Stimulated activated effector memory CD8-positive, alpha-beta T cell treated with anti-CD3 and anti-CD28 coated beads, Interleukin-12 subunit alpha, Interleukin-12 subunit beta, amount 100 ng/mL, for 72 hours (primary cell): ENCODE measurements at places on chromosomes 2 and 18.
A peak's percentile ranks its signal among the peaks of the same experiment; 100 is the strongest.

- DNase-seq = no peak
Measured at GRCh38 chr2:108959401-108959800, 29.6 kb downstream of the EDAR start.

DNA sequence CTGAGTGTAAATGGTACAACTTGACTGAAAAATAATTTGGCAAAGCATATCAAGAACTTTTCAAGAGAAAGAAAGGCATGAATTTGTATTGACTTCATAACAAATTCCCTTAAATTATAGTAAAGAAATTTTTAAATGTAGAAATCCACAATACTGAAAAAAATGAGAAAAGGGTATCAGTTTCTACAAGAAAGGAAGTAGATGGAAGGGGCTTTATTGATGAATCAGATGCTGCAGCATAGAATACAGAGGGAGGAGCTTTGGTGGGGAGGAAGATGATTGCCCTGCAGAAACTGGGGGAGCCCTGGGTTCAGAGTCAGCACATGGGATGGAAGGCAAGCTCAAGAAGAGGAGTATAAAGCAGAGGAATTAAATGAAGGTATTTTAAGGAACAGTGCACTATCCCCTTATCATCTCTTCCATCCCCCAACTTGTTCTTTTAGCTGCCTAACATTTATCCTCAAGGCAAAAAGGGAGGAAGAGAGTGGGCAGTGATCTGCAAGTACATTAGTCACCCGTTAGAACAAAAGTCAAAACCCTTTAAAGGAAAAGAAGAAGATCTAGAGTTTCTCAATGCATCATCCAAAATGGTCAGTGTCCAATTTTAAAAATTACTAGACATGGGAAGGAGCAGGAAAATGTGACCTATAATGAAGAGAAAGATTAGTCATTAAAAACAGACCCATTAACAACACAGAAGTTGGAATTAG, 77.7 kb downstream of the KCTD18 start:
- no peak for DNase-seq

DNA sequence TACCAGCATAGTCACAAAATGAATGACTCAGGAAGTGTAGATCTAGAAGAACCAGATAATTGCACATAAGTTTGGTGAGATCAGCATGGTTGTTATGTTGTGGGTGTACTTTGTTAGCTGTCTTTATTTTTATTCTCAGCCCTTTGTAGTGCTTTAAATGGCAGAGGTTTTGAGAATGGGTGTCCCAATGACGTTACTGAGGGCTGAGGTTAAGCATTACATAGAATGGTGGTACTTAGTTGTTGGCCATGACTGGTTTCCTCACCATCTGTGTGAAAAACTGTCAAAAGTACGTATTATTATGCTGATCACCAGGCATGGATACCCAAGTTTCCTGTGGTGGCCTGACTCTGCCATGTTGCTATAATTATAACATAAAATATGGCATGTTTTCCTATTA, 165.8 kb downstream of the UBE2E3 start:
- no peak for DNase-seq

- no peak for DNase-seq
Measured at GRCh38 chr2:191255756-191256312, 10.6 kb downstream of the MYO1B start.

GRCh38 chr2:43027097-43027873, 199.1 kb downstream of the ZFP36L2 start:
- no peak for DNase-seq

DNA sequence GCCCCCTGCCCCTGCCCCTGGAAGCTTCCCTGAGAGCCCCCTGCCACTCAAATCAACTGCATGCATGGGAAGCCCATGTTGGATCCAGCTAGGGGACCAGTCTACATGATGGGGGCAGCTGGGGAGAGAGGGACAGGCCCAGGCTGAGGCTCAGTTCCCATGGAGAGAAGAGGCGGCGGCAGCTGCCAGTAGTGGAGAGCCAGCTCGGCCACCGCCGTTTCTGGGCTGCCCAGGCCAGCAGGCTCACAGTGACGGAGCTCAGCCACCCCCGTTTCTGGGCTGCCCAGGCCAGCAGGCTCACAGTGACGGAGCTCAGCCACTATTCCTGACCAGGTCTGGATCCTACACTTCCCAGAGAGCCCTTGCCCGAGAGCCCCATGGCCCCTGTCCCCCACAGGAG, 3.6 kb downstream of the MAB21L4 start:
- no peak for DNase-seq

- no peak for DNase-seq
Measured at GRCh38 chr2:137229834-137230233, 464.5 kb downstream of the THSD7B start.

DNA sequence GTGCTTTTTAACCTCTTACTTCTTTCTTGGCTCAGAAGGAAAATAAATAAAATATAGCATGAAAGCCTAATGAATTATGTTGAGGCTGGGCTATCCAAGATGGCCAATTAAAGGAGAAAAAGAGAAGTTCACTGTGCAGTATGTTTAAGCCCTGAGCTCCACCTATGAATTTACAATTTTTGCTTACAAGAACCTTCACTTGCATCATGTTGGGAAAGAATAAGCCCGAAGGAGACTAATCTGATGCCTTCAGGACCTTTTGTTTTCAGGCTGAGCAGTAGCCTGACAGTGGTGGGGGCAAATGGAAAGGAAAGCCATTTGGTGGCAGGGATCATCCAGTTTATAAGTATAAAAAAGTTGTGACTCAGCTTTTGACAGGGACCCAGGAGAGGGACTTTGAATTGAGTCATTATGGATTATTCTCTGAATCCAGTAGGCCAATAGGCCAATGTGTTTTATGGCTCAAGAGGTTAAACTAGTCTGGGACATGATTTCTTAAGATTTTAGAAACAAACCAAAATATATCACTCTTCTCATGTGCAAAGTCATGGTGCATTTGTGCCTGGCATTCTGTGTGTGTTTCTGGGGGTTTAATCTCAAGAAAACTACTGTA, 56.9 kb downstream of the E2F6 start:
- no peak for DNase-seq

DNA sequence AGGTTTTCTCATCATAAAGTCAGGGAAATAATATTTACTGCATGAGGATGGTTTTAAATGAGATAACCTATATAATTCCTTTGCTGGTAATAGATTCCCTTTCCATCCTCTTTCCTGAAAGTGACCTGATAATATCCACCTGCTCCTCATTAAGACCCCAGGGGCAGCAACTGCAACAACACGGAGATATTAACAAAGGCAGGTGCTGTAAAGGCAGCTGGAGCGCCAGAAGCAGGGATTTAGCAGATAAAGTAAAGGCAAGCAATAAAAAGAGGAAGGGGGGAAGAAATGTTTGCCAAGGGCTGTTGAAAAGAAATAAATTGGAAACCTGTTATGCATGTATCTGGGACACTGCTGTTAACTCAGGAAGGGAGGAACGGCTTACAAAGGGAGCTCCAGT, 472.6 kb upstream of the KLHL29 start:
- DNase-seq = no peak

GRCh38 chr2:20604951-20605381, 45.9 kb downstream of the HS1BP3 start:
- no peak for DNase-seq

GRCh38 chr2:134582547-134582899, 136.3 kb downstream of the TMEM163 start:
- DNase-seq = no peak

DNA sequence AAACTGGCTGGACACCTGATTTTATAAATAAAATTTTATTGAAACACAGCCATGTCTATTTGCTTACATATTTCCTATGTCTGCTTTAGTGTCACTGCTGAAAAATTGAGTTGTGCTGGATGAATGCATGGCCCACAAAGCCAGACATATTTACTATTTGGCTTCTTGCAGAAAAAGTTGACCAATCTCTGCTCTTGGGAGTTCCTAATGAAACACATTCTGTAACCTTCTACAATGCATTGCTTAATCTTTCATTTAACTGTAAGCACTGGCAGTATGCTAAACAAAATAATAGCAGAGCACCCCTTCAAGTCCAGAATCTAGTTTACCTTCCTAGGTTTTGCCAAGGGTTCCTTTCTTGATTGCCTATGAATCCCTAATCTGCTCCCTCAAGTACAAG, 17.7 kb upstream of the SERPINB7 start:
- no peak for DNase-seq

- DNase-seq = no peak
Measured at GRCh38 chr2:224083638-224084037, 44.6 kb upstream of the SERPINE2 start.

GRCh38 chr2:142605421-142605820, 272.0 kb upstream of the KYNU start:
- DNase-seq = no peak

DNA sequence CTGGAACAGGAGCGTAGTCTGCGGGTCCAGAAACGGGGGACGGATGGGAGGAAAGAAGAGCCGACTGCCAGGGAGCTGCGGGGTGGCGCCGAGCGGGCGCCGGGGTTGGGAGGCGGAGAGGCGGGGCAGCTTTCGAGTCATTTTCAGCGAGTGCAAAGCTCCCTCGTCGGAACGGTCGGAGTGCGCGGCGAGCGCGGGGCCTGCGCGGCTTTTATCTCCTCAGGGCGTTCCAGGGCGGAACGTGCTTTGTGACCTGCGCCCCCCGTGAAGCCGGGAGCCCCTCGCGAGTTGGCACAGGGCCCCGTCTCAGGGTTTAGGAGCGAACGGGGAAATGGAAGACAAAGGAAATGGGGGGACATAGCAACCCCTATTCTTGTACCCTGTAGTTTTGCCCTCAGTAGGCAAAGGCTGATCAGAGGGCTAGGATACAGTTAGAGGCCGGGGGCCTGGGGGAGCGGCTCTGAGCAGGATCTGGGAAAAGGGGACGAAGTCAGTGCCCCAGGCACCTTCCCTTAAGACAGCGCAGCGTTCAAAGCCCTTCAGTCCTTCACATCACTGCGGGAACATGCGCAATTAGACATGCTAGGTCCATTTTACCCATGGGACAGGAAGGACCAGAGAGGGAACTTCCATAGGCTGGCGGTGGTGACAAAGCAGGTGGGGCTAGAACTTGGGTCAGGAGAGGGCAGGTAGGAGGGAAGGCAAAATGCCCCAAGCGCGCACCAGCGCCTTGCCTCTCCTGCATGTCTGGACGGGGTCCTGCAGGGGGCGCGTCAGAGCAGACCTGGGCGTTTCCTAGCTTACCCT, 60.1 kb upstream of the IL1RL1 start:
- DNase-seq = no peak

DNA sequence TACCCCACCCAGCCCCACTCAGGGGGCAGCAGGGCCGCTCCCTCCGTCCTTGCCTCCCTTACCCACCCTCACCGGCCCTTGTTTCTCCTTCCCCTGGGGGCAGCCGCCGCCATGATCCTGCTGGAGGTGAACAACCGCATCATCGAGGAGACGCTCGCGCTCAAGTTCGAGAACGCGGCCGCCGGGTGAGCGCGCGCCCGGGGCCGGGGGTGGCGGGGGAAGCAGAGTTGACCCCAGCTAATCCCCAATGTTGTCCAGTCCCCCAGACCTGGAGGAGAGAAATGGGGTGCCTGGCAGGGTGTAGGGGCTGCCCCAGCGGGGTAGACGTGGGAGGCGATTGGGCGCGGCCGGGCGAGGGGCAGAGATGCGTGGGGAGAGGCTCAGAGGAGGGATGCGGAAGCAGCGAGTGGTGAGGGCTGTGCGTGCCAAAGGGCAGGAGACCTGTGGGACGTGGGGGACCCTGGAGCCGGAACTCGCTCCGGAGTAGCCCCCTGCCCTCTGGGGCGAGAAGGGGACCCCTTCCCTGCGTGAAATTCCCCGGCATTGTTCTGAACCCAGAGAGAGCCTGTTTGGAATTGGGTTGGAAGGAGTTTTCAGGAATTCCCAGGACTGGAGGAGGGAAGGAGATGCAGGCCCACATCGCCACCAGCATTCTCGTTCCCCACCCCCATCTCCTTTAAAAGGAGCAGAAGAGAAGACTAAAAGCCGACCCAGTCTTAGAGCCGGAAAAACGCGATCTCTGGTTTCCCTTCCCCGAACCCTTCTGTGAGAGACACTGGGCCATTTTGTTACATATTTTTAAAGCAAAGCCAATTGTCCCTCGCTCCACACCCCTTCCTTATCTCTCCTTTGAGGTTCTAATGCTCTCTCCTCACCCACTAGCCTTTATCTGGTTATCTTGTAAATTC, 625 bp downstream of the ARPC2 start:
- peak; percentile 87 for DNase-seq

DNA sequence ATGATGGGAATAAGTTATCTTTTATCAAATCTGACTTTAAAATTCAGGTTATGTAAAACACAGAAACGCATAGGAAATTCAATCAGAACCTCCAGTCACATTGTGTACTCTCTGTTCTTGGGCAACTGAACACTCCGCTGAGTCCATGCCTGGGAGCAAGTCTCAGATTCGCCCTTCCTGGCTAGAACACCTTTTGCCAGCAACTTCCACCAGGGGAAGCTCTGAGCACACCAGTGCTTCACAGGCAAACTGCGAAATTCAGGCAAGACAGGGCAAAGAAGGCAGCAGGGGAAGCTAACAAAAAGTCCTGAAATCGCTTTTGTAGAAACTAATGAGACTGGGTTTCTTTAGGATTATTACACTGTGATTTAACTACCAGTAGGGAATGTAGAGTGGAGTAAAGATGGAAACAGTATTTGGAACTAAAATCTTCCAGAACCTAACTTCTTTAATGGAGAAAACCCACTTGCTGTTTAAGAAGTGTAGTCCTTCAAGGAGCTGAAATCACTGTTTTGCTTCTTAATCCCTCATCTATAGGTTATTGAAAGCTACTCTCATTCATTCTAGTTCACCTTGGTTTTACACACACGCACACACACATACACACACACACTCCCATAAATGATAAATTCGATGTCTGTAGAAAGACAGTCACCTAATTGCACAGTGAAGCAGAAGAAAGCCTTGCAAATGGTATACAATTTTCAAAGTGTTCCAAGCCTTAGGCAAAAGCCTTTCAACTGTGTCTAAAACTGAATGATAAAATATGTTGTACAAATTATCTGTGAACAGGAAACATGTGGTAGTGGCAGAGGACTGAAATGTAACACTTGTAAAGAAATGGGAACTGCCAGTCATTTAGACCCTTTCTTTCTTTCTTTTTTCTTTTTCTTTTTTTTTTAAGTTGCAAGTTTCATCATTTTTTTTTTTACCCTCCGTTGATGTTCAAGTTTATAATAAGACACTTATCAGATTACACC, 214.5 kb downstream of the TMEM182 start:
- DNase-seq = no peak

- no peak for DNase-seq
Measured at GRCh38 chr2:74149570-74150319, 2.0 kb upstream of the BOLA3 start.

GRCh38 chr2:36808386-36809068, 112.0 kb downstream of the VIT start:
- no peak for DNase-seq

GRCh38 chr2:233116946-233117345, 56.8 kb downstream of the INPP5D start:
- DNase-seq = no peak

DNA sequence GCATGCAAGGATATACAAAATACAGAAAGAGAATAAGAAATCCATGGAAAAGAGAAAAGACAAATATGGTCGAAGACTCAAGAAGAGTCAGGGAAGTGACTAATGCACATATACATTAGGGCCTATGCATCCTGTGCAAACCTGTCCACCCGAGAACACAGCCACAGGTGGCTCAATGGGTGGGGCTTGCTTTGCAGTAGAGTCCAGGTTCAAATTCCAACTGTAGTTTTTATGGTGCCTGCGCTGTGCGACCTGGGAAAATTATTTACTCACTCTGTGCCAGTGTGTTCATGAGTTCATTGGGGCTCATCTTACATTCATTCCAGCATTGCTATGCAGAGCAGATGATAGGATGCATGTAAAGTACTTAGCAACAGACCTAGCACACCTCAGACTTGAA, 244.7 kb downstream of the CTNNA2 start:
- no peak for DNase-seq

- no peak for DNase-seq
Measured at GRCh38 chr18:41905786-41906527, 49.1 kb upstream of the PIK3C3 start.

GRCh38 chr18:8882632-8883408, 177.5 kb downstream of the MTCL1 start:
- DNase-seq = no peak
